ENCODE measurements at places on chromosomes 13 and 19. TPM values are rescaled to one million over a fixed set of nuclear protein-coding genes. Genes with fewer than 3 reads are reported as not detected.

DNA sequence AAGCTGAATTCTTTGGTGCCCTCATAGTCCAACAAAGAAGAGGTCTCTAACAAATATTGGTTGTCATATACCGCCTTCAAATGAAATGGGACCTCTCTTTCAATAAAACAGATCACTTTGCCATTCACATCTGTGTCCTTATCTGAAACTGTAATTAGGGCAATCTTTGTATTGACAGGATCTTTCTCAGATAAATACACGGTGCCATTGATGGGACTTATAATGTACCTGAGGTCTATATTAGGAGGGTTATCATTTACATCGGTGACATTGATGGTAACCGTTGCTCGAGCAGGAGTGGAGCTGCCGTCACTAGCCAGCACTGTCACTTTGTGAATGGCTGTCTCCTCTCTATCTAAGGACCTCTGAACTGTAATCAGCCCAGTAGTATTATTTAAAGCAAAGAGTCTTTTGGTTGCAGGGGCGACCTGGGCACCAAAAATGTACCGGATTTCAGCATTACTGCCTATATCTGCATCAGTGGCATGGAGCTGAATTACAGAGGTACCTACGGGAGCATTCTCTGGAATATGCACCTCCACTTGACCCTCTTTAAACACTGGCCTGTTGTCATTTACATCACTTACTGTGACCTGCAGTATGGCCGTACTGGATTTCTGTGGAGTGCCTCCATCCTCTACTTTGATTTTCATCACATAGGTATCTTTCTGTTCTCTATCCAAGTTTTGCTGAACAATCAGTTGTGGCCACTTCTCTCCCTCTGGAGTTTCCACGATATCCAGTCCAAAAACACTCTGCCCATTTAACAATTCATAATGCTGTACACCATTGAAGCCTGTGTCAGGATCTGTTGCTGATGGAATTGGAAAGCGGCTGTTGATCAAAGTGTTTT, 2.8 kb downstream of the PCDH9 start:
- DNase-seq, result no peak

DNA sequence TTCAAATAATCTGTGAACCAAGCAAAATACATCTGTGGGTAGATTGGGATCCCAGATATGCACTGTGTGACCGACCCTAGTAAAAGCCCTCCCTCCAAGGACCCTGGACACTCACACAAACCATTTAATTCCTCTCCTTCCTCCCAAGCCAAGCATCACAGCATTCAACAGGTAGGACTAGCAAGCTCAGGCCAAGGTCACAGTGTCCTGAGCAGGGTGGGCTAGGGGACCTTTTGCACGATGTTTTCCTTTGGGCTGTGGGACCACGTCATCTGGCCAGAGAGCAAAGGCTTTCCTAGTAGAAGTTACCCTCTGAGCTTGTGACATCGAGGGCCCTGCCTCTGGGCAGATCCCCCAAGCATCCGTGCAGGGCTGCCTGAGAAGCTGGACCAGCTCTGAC, 297.6 kb upstream of the ZNF507 start:
- no peak for DNase-seq

DNA sequence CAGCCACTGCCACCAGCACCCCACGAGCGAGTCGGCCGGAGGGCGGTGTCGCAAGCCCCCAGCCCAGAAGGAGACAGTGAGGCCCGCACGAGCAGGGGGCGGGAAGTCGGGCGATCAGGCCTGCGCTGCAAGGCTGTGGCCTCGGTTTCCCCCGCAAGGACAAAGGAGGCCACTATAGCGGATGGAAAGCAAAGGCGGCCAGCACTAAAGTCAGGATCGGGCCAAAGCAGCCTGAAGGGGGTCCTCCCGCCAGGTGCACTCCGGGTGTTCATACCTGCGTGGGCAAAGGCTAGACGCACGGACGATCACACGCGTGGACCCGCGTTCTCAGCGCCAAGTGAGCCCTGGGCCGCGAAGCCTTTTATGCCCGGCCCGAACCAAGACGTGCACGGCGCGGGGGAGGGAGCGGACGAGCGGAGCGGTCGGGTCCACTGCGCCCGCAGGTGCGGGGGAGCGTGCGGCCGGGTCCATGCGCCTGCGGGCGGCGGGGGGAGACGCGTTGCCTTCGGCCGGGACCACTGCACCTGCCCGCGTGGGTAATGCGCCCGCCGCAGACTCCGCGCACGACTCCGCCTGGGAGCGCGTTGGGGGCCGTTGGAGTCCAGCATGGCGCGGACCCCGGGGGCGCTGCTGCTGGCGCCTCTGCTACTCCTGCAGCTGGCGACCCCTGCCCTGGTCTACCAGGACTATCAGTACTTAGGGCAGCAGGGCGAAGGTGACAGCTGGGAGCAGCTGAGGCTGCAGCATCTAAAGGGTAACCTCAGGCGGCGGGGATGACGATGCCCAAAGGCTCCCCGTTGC, at the start of the genes PRDX2 and THSD8:
TSS of gene PRDX2 (minus strand) at position 335 of the 801 bp plus-strand sequence. CDS start 539 bp downstream, outside the sequence.
TSS of gene THSD8 (plus strand) at position 604 of the 801 bp plus-strand sequence. CDS start at position 607, 3 bp downstream.
- no peak for DNase-seq

DNA sequence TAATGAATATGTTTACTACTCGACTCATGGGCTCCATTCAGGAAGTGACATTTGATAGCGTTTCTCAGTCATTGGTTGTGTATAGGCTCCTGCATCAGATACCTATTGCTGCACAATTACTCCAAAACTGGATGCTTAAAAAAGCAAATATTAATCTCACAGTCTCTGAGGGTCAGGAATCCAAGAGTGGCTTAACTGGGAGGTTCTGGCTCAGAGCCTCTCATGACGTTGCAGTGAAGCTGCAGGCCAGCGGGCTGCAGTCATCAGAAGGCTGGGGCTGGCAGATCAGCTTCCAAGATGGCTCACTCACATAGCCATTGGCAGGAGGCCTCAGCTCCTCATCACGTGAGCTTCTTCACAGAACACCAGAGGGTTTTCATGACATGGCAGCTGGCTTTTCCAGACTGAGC, 525.1 kb upstream of the NBEA start:
- no peak for DNase-seq

DNA sequence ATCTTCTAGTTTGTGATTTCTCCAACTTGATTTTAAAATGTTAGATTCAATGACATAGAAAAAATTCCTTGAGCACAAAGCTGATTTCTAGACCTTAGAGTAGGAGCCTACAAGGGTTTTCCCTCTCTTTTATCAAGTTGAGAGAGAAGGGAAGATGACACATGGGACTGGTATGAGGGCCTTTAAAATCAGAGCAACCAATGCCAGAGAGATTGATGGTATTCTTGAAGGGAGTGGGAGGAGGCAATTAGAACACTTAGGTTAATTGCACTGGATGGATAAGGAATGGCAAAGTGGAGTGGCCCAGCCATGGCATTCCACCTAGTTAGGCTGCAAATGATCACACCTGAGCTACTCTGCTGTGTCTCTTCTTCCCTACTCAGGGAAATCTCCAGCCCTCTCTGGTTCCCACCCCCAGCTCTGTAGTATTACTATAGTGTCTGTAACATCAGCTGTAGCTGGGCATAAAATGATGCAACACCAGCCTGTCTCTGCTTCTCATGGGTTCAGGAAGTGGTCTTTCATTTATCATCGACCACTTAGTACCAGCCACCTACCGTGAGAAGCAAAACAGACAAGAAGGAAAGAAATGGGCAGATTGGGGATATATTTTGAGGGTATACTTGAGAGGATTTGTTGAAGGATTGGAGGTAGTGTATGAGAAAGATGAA, 333.6 kb downstream of the DLEU7 start:
- DNase-seq, result no peak

- no peak for DNase-seq
Observed at GRCh38 chr13:49093376-49093775, 117.7 kb downstream of the FNDC3A start.

DNA sequence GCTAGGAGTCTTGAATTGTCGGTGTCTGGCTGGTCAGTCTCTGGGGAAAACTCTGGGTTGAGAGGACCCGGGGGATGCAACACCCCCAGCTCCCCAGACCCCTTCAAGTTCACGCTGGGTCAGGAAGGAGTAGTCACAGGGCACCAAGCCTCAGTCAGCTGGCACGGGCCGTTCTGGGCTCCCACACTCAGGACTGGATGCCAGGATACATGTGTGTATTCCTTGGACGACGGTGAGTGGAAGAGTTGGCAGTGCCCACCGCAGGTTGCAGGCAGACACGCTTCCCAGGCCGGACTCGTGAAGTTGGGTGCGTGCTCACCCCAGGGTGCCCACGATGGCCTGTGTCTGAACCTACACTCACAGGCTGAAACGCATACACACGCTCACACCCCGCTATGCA, 5.5 kb downstream of the GADD45B start:
- DNase-seq, result no peak

Gene NKPD1
- polyA plus RNA-seq, result 0.34 TPM

Gene PSG11
- 0.83 TPM for polyA plus RNA-seq

Gene ERICH6B
- 1.2 TPM for polyA plus RNA-seq

Gene ANGPTL8
- polyA plus RNA-seq, result 0.87 TPM

Gene EDDM13
- polyA plus RNA-seq, result 1.8 TPM

Gene NFIX
- 111 TPM for polyA plus RNA-seq

Gene TSC22D1
- polyA plus RNA-seq, result 73.5 TPM

Gene IZUMO2
- not detected for polyA plus RNA-seq
